ENCODE measurements at places on chromosomes 12 and 14. TPM values are rescaled to one million over a fixed set of nuclear protein-coding genes. Genes with fewer than 3 reads are reported as not detected.

GRCh38 chr12:24325331-24325730 is 375.9 kb upstream of the SOX5 start:
- H3K4me3 ChIP-seq, result no peak overlapping the region
- DNase-seq, result no peak
- no peaks in the 10 kb centered on the region for H3K27me3 ChIP-seq

The P2RX2 gene
- not detected for total RNA-seq

The NR4A1 gene
- total RNA-seq, result 362 TPM

- DNase-seq, result no peak
- H3K4me3 ChIP-seq, result no peak within 1 kb of the TSS
- no peaks in the 10 kb centered on the region for H3K27me3 ChIP-seq
Measured at GRCh38 chr12:103586791-103587370, at the start of gene STAB2. Gene STAB2 (plus strand): TSS chr12:103587273. CDS start chr12:103587477, 204 bp downstream.

DNA sequence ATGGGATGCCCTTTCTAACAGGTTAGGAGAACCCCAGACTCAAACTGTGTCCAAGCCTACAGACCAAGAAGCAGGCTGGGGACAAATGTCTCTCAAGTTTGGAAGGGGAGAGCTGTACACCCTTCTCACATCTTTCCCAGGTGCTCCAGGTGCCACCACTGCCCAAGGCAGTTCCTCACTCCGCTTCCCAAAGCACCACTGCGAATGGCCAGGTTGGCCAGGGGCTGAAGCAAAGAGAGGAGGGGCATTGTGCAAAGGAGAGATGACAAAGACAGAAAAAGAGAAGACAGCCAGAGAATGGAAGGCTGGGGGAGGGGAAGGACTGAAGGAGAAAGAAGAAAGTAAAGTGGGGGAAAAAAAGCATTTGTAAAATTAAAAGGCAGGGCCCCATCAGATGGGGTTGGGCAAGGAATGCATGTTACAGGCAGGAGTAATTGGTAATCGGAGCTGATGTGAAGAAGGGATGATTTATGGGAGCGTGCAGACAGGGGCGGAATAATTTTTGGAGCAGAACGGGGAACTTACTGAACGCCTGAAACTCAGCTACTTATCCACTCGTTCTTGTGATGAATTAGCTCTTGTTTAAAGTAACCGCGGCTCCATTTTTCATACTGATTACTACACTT is 165.8 kb downstream of the ESRRB start:
- H3K4me3 ChIP-seq, result no peak overlapping the region
- H3K27me3 ChIP-seq, result peaks cover 46% of the 10 kb centered on the region
- no peaks in the 10 kb centered on the region for H3K36me3 ChIP-seq
- DNase-seq, result no peak
- H3K4me1 ChIP-seq, result no peaks in the 10 kb centered on the region
- no peak overlapping the region for H3K27ac ChIP-seq

DNA sequence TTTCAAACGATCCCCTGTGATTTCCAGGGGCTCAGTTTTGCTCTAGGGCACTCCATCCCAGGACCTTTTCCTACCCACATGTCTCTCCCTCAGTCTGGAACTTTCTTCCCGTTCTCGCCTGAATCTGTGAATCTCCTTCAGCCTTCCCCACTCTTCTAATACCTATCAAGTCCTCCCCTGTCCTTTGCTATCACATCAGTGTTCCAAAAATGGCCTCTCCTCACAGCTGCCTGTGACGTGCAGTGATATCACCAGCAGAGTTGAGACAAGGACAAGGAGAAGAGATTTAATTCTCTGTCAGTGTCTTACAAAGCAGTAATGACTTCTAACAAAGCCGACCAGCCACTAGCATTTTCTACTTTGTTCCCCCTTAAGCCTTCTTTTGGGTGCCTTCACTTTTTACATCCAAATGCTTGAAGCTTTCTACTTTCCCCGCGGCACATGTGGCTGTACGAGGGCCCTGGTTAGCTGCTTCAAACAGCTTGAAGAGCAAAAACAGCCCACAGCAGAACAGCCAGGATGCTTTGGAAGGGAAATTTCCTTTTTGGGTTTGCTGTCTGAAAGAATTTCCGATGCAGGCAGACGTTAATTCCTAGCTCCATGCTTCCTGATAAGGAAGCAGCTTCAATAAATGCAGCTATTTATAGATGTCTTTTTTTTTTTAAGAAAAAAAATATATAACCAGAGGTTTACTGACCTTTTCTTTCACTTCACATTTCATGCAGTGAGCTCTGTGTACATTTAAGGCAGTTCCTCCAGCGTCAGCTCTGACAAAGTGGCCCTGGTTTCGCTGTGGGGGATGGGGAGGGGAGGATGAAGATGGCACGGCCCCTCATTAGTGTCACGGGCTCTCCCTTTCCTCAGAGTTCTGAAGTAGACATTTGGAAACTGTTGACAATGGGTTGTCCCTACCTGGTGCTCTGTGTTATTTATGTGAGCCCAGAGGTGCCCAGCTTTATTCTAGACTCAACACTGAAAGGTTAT is 109.3 kb downstream of the ETV6 start:
- H3K27ac ChIP-seq, result no peak overlapping the region
- peaks cover 81% of the 10 kb centered on the region for H3K4me1 ChIP-seq
- peaks cover 15% of the 10 kb centered on the region for H3K36me3 ChIP-seq
- no peak overlapping the region for H3K4me3 ChIP-seq
- DNase-seq, result no peak

GRCh38 chr12:57127101-57127725 is 1.1 kb upstream of the LRP1 start:
- peak; percentile 84 for DNase-seq
- peaks cover 21% of the 10 kb centered on the region for H3K4me1 ChIP-seq
- H3K27ac ChIP-seq, result peak overlapping the region; percentile 94
- H3K27me3 ChIP-seq, result no peaks in the 10 kb centered on the region

The PARP11 gene
- total RNA-seq, result 5.8 TPM

- no peaks in the 10 kb centered on the region for H3K27me3 ChIP-seq
- H3K36me3 ChIP-seq, result peaks cover 9% of the 10 kb centered on the region
- no peak for DNase-seq
- H3K4me1 ChIP-seq, result no peaks in the 10 kb centered on the region
Measured at GRCh38 chr12:8773461-8773860, 49.0 kb upstream of the A2ML1 start.

DNA sequence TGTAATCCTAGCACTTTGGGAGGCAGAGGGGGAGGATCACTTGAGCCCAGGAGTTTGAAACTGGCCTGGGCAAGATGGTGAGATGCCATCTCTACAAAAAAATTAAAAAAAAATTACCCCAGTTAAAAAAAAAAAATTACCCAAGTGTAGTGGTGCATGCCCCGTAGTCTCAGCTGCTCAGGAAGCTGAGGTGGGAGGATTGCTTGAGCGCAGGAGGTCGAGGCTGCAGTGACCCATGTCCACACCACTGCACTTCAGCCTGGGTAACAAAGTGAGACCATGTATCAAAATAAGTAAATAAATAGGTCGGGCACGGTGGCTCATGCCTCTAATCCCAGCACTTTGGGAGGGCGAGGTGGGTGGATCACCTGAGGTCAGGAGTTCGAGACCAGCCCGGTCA is 128.8 kb downstream of the VRK1 start:
- H3K4me1 ChIP-seq, result no peaks in the 10 kb centered on the region
- no peaks in the 10 kb centered on the region for H3K36me3 ChIP-seq
- H3K4me3 ChIP-seq, result no peak overlapping the region
- DNase-seq, result no peak
- H3K27ac ChIP-seq, result no peak overlapping the region

GRCh38 chr12:21343636-21344035 is 8.9 kb upstream of the SLCO1A2 start:
- H3K27me3 ChIP-seq, result no peaks in the 10 kb centered on the region
- H3K36me3 ChIP-seq, result no peaks in the 10 kb centered on the region
- DNase-seq, result no peak
- no peaks in the 10 kb centered on the region for H3K4me1 ChIP-seq
- no peak overlapping the region for H3K27ac ChIP-seq

- no peaks in the 10 kb centered on the region for H3K36me3 ChIP-seq
- no peaks in the 10 kb centered on the region for H3K27me3 ChIP-seq
- H3K27ac ChIP-seq, result no peak overlapping the region
- no peak for DNase-seq
- H3K4me1 ChIP-seq, result no peaks in the 10 kb centered on the region
Measured at GRCh38 chr14:67453575-67454300, 34.8 kb downstream of the TMEM229B start.

DNA sequence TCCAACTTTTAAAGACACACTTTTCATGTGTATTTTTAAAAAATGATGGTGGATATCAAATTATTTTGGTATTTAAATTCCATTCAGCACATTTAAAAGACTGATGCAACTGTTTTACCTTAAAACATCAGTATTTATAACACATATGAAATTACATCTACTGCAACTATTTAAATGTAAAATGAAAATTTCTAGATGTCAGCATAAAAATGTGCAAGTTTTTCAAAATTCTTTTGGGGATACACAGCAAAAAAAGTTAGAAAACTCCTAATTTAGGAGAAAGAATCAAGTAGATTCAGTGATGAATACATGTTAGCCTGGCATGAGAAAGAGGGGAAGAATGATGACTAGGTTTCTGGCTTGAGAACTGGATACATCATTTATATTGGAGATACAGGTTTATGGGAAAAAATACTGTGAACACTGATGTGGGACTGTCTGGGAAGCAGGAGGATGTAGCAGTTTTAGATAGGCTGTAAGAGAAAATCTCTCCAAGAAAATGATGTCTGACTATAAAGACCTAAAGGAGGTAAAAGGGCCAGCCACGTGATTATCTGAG is 9.2 kb downstream of the SOS2 start:
- no peaks in the 10 kb centered on the region for H3K27me3 ChIP-seq
- DNase-seq, result no peak
- H3K4me1 ChIP-seq, result peaks cover 67% of the 10 kb centered on the region
- H3K36me3 ChIP-seq, result no peaks in the 10 kb centered on the region

- H3K27me3 ChIP-seq, result peaks cover 7% of the 10 kb centered on the region
- H3K36me3 ChIP-seq, result no peaks in the 10 kb centered on the region
- H3K4me1 ChIP-seq, result no peaks in the 10 kb centered on the region
- no peak for DNase-seq
- H3K4me3 ChIP-seq, result no peak overlapping the region
- H3K27ac ChIP-seq, result no peak overlapping the region
Measured at GRCh38 chr14:100607611-100607956, 20.4 kb upstream of the BEGAIN start.

The BCDIN3D gene
- total RNA-seq, result 0.58 TPM

DNA sequence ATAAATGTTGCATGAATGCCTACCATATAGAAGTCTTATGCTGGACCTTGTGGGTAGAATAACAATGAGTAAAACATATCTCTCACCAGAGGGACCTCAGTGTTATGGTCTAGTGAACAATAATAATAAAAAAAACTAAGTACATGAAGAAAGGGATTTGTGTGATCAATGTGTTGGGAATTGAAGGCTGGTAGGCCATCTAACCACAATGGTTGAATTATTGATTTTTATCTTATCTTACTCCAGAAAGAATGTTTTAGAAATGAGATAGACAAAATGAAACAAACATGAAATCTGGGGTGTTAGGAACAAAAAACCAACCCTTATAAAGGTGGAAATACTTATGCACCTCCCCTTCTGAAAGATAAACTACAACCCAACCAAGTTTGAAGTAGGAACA is 243.9 kb upstream of the LRIG3 start:
- DNase-seq, result no peak
- no peak overlapping the region for H3K4me3 ChIP-seq
- H3K4me1 ChIP-seq, result no peaks in the 10 kb centered on the region
- H3K36me3 ChIP-seq, result no peaks in the 10 kb centered on the region
- no peaks in the 10 kb centered on the region for H3K27me3 ChIP-seq

GRCh38 chr12:31298515-31298910 is 27.4 kb downstream of the SINHCAF start:
- H3K4me3 ChIP-seq, result no peak overlapping the region
- no peak overlapping the region for H3K27ac ChIP-seq
- peaks cover 8% of the 10 kb centered on the region for H3K36me3 ChIP-seq
- DNase-seq, result no peak

The AHNAK2 gene
- total RNA-seq, result 33.8 TPM

DNA sequence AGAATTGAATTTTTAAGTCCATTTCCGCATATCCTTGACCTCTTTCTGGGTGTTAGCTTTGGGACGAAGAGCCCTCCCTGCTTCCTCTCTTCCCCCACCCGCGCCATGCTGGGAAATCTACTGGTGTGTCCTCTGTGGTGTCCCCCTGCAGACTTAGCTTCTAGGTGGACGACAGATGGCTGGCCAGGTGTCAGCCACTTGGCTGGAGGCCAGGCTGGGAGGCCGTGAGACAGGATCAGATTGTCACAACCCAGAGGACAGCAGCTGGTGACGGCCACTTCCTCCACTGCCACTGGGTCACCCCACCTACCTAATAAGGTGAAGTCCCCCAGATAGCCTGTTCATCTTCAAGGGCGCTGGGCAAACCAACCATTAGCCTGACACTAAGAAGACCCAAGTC is 13.3 kb upstream of the DTX1 start:
- DNase-seq, result no peak
- H3K27me3 ChIP-seq, result no peaks in the 10 kb centered on the region
- peaks cover 9% of the 10 kb centered on the region for H3K4me1 ChIP-seq
- no peak overlapping the region for H3K4me3 ChIP-seq
- H3K36me3 ChIP-seq, result no peaks in the 10 kb centered on the region

The FAM181A gene
- not detected for total RNA-seq

DNA sequence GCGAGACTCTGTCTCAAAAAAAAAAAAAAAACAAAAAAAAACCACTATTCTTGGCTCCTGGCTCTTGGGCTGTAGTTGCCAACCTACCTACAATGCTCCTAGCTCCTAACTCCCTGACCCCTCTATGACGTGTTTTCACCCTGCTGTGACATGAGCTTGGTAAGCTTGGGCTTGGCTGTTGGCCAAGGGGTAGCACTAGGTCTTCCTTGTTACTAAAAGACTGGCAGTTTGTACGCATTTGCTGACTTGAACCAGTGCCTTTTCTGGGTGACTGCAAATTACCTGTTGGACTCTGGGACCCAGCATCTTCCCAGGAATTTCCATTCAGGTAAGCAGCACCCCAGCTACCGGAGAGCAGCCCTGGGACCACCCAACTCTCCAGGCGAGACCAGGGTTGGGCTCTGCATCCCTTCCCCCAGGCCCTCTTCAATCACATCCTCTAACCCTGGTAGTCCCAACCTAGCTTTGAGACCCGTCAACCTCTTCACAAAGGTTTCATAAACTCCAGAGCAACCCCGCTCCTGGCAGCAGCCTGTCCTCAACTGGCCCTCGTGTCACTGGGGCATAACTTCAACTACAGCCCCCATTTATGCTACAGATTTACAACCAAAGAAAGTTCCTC is 8.3 kb downstream of the CDK2AP1 start:
- no peak overlapping the region for H3K4me3 ChIP-seq
- no peak for DNase-seq
- peaks cover 12% of the 10 kb centered on the region for H3K4me1 ChIP-seq

The SDR9C7 gene
- not detected for total RNA-seq

DNA sequence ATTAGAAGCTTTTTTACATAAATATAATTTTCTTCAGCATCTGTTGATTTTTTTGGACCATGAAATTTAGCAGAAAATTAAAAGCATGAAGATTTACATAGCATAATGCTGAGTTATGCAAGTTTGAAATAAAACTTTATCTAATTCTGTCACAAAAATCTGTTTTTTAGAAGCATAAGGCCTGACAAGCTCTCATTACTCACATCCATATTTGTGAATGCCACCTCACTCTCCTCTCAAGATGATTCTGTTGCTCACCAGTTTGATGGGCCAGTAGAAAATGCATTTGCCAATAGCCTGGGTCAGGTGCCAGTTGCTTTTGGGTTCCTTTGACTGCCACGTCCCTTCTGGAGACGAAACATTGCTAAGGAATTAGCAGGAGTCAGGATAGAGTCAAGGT is 181.5 kb upstream of the ATP2B1 start:
- no peaks in the 10 kb centered on the region for H3K4me1 ChIP-seq
- H3K27ac ChIP-seq, result no peak overlapping the region
- H3K4me3 ChIP-seq, result no peak overlapping the region
- H3K36me3 ChIP-seq, result no peaks in the 10 kb centered on the region
- no peaks in the 10 kb centered on the region for H3K27me3 ChIP-seq

GRCh38 chr12:27900920-27901879 is 71.3 kb downstream of the PTHLH start:
- no peaks in the 10 kb centered on the region for H3K27me3 ChIP-seq
- no peak for DNase-seq
- H3K4me1 ChIP-seq, result no peaks in the 10 kb centered on the region
- H3K27ac ChIP-seq, result no peak overlapping the region
- no peak overlapping the region for H3K4me3 ChIP-seq
